AG09319 (cell line): ENCODE measurements at places on chromosomes 5 and 9.

- no peak for DNase-seq
Observed at GRCh38 chr9:108803428-108804065, 52.2 kb downstream of the ACTL7B start.

GRCh38 chr9:127854184-127854806, at the start of gene ENG:
TSS of gene ENG (minus strand) at chr9:127854658. CDS start at chr9:127854355, 303 bp downstream.
- no peak for DNase-seq

- no peak for DNase-seq
Observed at GRCh38 chr5:32275396-32275741, 37.4 kb downstream of the MTMR12 start.

DNA sequence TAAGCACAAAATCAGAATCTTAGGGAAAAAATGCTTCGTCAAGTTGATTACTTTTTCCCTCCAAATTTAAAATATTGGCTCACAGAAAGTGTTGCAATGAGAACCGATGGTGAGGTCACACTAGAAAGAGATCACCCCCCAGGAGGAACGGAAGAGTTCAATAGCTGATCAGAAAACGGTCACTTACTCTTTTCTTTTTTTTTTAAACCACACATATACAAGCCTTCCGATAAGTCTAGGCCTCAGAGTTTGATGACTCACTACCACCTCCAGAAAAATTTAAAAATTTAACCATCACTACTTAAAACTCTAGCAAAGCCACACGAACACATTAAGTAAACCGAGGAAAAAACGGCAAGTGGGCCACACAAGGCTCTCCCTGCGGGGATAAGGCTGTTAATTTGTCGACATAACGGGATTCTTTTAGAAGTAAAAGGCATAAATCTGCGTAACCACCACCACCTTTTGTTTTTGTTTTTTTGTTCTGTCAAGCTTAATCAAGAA, 1.2 kb downstream of the SURF4 start:
- no peak for DNase-seq

- DNase-seq: no peak
Observed at GRCh38 chr9:74173284-74173683, 323.9 kb upstream of the RORB start.

- DNase-seq: no peak
Observed at GRCh38 chr9:2466703-2467102, 154.9 kb upstream of the VLDLR start.

DNA sequence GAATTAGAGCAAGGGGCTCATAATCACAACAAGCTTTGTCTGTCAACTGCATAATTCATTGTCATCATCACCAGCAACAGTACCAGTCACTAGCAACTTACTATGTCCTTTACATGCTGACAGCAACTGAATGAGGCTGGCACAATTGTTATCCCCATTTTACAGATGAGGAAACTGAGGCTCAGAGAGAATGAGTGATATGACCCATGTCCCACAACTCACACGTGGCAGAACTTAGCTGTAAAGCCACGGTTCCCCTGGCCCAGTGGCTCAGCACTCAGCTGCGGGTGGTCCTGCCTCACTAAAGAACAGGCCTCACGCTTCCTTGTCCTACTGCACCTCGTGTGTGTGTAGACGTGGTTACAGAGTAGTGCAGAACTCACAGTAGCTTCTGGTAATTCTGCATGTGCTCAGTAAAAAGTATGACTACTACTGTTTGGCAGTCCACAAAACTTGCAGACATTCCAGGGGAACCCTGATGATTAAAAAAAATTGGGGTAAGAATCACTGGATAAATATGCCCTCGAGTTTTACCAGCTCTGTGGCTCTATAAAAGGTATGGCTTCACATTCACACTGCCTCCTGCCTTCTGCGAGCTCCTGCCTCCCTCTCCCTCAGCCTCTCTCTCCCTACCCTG, 30.2 kb downstream of the AFAP1L1 start:
- no peak for DNase-seq

GRCh38 chr5:59829386-59829785, 64.1 kb downstream of the PDE4D start:
- no peak for DNase-seq

DNA sequence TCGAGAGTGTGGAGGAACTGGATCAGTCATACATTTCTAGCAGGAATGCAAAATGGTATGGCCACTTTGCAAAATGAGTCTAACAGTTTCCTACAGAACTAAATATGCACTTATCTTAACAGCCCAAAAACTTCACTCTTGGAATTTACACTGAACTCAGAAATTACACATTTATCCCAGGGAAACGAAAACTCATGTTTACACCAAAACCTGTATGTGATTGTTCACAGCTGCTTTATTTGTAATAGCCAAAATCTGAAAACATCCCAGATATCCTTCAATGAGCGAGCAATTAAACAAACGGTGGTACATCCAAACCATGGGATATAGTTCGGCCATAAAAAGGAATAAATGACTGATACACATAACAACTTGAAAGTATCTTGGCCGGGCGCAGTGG, 62.0 kb downstream of the RNF130 start:
- no peak for DNase-seq

DNA sequence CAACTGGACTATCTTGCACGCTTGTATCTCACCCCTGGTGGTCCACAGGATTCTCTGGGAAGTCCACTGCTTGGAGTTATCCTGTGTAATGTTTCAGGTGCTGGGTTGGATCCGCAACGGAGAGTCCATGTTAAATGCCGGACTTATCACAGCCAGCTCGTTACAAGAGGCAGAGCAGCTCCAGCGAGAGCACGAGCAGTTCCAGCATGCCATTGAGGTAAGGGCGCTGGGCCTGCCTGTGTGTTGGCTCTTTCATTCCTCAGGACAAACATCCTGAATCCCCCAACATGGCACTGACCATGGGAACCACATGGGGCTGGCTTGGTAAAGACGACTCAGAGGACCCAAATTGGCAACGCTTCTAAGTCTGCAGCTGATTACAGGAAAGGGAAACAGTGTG, 214.8 kb upstream of the OTULINL start:
- DNase-seq: no peak

DNA sequence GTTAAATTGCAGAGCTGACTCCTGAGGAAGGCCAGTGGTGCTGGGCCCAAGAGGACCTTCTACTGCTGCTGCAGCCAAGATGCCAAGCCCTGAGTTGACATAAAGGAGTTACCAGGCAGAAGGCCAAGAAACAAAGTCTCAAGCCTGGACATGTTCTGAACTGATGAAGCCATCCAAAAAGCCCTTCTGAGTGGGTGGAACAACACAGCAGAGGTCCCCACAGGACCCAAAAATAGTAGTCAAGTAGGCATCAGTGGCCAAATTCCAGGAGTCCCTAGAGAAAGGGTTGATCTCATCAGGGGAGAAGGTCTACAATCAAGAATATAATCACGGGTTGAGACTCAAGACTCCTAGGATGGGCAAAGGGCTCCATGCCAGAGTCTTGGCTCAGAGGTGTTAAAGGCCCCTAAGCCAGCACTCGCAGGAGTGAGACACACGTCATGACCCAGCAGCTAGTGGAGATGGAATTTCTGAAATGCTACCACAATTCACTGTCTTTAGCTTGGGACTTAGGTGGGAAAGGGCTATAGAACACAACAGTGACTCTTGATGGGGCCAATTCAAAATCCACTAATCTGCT, 119.7 kb downstream of the FANCC start:
- DNase-seq: no peak

DNA sequence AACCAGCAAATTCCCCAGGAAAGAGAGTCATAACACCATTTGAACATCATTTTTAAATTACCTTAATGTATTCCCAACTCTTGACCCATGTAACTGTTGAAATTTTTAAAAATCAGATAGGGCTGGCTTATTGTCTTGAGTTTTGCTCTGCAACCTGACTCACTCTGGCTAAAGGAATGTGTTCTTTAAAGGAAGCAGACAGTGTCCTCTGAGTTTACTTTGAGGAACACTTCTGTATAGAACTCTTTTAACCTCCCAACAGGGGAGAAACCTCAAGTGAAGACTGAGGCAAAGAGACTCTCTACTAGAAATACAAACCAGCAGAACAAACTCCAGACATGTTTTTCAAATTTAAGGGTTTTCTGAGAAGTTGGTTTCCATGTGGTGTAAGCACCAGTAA, 248.9 kb downstream of the CWC27 start:
- DNase-seq: no peak

GRCh38 chr9:112559629-112560413, 73.2 kb downstream of the KIAA1958 start:
- DNase-seq: no peak

- no peak for DNase-seq
Observed at GRCh38 chr5:90865180-90865579, 306.6 kb downstream of the ADGRV1 start.

DNA sequence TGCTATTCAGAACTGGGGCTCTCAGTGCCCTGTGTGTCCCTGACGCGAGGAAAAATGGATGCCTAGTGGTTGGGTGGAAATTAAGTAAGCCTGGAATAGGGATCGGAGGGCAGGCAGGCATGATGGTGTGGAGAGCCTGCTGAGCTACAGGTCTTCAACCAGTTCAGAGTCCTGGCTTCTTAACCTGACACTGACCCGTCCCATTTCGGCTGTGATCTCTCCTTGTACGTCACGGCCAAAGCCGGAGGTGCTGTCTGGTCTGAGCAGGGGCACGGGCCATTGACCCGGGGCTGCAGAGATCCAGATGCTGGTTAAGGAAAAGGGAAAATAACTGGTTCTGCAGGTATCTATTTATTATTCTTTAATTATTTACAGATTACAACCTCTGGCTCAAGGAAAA, 27.9 kb downstream of the RHOBTB3 start:
- DNase-seq: no peak

- no peak for DNase-seq
Observed at GRCh38 chr5:123211084-123211483, 122.0 kb downstream of the PRDM6 start.

DNA sequence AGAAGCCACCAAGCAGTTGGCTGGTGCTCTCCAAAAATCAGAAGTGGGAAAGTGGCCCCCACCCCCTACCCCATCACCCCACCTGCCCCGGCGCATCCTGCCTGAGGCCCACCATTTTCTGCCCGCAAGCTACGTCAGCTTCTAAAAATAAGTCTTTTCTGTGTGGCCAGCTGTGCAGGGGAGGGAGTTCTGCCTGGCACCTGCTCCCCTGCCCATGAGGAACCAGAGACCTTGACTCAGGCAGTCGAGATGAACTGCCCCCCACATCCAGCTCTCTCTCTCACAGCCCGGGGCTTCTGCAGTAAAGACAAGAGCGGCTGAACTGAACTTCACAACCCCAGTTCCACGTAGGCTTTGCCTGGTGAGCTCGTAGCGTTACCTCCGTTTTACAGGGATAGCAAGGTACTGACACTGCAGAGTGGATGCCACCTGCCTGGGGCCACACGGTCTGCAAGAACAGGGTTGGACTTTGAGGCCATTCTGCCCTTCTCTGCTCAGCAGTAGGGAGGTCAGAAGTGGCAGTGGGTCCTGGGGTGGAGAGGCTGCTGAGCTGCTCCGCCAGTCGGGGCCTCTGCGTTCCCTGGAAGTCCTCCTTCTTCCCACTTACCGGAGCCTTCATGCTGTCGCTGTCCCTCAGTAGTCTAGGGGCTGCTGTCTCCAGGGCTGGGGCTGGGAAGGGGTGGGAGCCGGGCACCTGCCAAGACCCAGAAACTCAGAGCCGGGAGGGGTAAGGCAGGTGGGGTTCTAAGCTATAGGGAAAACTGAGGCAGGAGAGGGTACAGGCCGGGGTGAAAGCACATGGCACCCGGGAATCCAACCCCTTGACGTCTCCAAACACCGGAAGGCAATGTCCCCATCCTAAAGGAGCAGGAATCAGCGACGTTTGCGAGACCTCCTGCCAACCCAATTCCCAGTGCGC, 781 bp downstream of the ST6GALNAC4 start:
- no peak for DNase-seq

- peak; percentile 35 for DNase-seq
Observed at GRCh38 chr5:36305571-36306326, 4.0 kb upstream of the RANBP3L start.

GRCh38 chr9:125812403-125812802, 65.2 kb downstream of the PBX3 start:
- DNase-seq: no peak

DNA sequence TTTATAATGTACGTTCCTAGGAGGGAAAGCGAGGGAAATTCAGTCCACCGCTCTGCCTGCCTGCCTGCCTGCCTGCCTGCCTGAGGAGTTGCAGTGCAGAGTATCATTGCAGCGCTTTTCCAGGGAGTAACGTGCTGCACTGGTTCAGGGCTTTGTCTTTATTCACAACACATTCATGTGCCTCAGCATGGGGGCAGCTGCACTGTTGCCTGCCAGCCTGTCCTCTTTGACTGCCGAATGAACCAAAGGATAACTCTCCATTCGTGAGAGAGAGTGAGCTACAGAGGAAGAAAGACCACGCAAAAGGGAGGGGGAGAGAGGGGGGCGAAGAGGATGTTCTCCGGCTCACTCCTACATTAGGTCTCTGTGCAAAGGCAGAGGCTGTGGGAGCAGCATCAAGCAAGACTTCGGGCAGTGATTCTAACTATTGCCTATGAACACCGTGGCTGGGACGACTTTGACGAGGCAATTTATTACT, 791.2 kb downstream of the MAT2B start:
- no peak for DNase-seq

GRCh38 chr5:173882632-173883031, 5.5 kb upstream of the CPEB4 start:
- DNase-seq: no peak

DNA sequence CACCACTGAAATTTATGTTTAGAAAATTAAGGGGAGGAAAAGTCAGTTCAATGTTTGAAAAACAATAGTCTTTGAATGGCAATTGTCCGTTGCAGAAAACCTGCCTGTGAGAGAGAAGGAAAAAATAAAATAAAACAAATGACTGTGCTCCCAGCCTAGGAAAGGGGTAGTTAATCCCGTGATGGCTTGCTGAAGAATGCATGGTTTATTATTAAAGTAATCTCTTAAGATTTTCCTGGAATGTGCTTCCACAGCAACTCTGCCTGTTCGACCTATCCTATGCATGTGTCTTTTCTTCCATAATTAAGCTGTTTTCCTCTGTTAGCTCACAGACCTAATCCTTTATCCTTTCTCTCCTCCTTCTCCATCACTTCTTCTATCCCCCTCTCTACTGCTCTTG, 2.4 kb upstream of the DAB2 start:
- no peak for DNase-seq

DNA sequence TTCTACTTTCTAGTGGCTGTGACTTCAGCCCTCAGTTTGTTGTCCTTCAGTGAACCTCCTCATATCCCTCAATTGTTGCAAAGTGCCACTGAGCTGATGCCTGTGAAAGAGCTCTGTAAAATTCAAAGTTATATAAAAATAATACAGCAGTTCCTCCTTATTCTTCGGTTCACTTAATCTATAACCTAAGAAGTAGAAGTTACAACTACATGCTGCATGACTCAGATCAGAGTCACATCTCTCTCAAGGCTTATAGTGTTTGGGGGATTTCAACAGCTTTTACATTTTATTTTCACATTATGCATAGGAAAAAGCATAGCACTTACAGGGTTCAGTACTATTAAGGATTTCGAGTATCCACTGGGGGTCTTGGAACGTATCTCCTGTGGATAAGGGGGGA, 25.1 kb upstream of the GCNT1 start:
- DNase-seq: no peak

DNA sequence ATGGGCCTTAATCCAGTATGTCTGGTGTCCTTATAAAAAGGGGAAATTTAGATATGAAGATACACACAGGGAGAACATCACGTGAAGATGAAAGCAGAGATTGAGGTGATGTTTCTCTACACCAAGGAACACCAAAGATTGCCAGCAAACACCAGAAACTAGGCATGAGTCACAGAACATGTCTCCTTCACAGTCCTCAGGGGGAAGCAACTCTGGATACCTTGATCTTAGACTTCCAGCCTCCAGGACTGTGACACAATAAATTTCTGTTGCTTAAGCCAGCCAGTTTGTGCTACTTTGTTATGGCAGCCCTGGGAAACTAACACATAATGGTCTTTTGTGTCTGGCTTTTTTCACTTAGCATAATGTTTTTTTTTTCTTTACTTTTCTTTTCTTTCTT, 41.2 kb upstream of the STRBP start:
- no peak for DNase-seq

- DNase-seq: no peak
Observed at GRCh38 chr9:18569941-18570630, 96.1 kb downstream of the ADAMTSL1 start.
